ENCODE measurements at places on chromosomes 2 and 18.

GRCh38 chr2:191696001-191696400, 18.1 kb downstream of the NABP1 start:
- no peak for DNase-seq

- DNase-seq: no peak
These were observed 57.2 kb upstream of the SPOPL start for GRCh38 chr2:138444411-138444810.

DNA sequence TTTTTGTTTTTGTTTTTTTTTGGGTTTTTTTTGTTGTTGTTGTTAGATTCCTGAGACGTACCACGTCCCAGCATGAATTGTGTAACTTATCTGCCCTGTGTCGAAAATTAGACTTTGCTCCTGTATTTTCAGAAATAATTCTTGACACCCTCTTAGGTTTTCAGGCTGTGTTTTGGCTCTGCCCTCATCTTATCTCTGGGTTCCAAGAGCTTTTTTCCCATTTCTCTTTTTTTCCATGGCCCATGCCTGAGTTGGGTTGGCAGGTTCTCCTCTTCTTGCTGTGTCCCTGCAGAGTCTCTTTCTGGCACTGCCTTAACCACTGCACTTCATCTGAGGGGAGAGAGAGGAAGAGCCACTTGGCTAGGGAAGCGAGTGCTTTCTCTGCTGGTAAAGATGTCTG, 42.4 kb downstream of the CTIF start:
- no peak for DNase-seq

DNA sequence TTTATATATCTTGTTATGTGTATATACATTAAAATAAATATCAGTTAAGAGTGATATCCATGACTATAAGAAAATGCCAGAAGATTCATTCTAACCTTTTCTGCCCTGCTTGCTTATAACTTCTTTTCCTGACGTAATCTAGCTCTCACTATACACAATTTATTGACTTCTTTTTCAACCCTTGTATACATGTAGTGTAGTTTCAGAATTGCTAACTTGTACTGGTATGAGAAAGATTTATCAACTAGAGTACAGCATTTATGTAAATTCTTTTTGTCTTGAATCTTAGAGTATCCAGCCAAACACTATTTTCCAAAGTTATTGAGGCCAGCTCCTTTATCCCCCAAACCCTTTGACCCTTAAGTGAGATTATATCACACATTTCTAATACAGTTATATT, 798.0 kb upstream of the RAB6C start:
- DNase-seq: no peak

DNA sequence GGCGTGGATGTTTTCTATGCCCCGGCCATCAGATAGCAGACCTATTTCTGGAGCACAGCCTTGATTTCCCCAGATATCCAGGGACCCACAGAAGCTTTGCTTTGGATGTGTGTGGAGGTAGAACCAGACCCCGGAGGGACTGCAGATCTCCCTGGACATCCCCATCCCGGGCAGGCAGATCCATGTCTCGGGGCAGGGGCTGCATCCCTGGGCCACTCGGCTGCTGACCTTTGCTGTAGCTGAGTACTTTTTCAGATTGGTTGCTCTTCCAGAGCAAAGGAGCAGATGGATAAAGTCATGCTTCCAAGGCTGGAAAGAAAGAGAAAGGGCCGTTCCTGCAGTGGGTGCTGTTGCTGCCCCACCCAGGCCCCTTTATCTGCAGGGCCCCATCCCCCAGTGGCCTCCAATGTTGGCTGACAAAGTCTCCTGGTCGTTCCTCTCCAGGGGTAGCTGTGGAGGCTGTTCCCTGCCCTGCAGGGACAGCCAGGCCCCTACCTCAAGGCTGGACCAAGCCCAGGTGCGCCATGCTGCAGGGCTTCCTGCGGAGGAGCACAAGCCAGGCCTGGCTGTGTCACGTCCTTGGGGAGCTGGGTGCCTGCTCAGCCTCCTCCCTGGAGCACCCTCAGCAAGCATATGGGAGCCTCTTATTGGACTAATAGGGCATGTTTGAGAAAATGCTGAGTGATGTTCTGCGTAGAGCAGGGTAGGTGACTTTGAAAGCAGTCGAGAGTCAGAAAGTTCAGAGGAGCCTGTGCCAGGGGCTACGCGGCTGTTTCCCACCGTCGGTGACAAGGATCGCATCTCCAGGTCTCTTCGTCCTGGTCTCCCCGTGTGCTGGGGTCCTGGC, 68.4 kb downstream of the TPO start:
- DNase-seq: no peak

DNA sequence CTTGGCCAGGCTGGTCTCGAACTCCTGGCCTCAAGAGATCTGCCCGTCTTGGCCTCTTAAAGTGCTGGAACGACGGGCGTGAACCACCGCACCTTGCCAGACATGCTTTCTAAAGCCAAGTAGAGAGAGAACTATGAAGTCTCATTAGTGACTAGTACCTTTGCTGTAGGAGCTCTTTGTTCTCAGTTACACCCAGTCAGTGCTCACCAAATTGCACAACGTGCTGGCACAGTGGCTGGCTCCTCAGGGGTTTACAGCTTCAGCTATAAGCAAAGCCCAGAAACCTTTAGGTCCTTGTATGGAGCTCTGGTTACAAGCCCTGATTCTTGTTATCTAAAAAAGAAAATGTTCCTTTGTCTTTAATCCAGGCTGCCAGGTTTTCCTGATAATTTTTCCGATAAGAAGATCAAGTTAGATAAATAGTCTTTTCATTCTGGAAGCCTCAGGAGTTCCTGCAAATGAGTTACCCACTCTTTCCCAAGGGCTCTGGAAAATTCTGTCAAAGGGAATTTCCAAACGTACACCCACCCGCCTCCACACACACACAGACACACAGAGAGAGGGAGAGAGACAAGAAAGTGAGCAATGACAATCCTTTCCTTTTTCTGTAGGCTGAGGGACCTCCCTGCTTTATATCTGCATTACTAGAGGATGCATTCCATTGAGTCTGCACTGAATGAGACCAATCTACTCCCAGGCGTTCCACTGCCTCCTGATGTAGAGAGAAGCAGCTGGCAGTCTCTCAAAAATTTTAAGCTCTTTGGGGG, 100.2 kb upstream of the CSRNP3 start:
- no peak for DNase-seq

GRCh38 chr2:162928356-162928755, 89.8 kb upstream of the KCNH7 start:
- no peak for DNase-seq

- DNase-seq: peak; percentile 60
These were observed 11.6 kb upstream of the EIF2AK2 start for GRCh38 chr2:37168217-37168981.

DNA sequence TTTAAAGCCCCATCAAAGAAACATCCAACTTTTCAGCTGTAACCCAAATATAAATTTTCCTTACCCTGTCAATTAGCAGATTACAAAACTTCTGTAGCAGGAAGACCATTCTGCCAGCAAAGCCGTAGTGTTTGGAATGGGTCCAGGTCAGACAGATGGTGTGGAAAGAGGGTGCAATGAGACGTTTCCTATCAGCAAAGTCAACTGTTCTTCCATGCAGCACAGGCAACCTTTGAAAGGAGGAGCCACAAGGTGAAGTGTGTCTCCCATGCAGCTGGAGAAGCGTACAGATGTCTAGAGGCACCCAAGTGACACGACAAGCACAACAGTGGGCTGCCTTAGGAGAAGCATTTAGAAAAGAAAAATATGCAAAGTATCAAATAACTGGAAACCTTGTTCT, 83.7 kb downstream of the SP3 start:
- peak; percentile 67 for DNase-seq

DNA sequence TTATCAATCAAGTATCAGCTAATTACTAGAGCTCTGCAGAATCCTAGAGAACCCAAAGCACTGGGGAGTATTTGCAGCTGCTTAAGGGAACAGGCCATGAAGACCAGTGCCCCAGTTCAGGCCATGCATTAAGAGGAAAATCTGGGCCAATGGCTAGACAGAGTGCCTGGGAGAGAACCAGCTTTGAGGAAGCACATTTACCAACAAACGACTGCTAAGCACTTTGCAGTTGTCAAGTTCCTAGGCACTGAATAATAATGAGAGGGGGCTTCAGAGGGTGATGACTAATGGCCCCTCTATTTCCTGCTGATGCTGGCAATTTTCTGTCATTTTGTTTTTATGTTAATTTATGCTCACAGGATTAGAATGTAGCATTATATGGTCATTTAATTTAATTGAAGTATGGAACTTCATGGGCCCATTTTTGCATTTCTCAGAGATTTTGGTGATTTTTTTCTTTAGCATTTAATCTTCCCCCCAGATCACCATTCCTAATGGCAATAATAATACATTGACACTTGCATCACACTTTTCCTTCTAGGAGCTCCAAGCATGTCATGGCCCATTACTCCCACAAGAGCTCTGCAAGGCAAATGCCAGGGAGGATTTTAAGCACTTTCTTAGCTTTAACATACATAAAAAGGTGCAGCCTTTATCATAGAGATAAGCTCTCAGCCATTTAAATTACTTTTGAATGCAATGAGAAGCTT, 147.7 kb upstream of the SPATS2L start:
- no peak for DNase-seq

DNA sequence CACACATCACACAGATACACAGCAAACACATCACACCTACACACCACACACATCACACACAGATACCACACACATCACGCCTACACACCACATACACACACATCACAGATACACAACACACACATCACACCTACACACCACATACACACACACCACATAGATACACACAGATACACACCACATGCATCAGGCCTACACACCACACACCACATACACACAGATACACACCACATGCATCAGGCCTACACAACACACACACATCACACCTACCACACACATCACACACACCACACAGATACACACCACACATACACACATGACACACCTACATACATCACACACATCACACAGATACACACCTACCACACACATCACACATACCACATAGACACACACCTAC, 158.8 kb downstream of the NDUFA10 start:
- DNase-seq: no peak

GRCh38 chr2:187547353-187547979, 6.8 kb downstream of the TFPI start:
- DNase-seq: no peak

DNA sequence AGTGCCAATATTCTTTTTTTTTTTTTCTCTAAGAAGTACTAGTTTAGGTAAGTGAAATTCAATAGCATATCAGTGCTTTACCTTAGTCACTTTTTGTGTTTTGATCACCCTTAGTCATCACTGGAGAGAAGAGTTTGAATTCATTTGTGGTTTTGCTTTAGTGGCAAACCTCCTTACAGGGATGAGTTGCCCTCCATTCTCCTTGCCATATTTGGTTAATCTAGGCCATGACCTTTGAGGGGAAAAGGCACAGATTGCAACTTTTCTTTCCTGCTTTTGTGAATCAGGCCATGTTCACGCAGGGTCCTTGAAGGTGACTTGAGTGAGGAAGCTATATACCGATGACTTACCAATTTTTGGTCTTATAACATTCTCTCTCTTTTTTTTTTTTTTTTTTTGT, 34.4 kb downstream of the PLEKHA3 start:
- no peak for DNase-seq

DNA sequence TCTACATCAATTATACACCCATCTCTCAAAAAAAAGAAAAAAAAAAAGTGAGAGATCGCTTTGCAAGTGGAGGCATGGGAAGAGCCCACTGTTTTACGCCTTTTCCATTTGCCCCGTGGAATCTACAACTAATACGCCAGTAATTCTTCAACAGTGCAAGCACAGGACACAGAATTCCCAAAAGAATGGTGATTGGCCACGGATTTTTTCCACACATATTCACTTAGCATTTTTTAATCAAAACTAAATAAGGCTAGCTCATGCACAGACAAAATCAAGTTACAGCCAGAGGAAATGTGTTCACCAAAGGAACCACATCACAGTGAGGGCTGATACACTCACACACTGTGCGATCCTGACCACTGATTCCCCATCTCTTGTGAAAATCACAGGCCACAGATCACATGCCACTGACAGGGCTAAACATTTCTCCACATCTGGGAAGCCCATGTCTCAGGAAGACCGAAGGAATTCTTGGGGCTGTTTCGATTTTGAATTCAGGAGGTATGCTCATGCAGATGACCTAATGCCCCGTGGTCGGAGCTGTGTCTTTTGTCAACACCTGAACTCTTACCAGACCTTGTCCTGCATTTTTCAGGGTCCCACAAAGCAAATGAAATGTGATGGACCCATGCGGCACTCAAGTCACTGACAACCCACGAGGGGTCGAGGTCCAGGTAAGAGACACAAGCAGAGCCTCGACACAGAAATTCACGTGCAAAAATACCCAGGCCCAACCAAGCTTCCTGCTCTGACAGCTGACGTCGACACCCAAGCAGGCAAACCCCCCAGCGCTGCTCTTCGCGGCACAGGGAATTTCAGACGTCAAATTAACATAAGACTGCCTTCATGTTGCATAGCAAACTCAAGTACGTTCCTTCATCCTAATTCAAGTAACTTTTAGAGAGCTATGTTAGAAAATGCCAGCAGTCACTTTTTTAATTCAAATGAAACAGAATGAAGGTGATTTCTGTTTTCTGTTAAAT, 69.6 kb downstream of the ZNF516 start:
- DNase-seq: no peak

DNA sequence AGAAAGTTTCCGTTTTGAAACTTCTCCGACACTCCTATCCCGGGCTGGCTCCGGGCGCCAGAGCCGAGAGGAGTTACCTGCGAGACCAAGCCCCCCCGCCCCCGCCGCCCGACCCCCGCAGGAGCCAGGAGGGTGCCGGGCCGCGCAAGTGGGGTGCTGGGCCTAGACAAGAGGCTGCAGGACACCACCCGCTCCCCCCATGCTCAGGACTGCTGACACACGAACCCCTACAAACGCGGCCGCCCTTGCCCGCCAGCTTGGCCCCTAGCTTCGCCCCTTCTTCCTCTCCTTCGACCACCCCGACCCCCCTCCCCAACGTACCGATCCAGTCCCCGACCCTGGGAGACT, 497 bp downstream of the PLA2R1 start:
- no peak for DNase-seq

DNA sequence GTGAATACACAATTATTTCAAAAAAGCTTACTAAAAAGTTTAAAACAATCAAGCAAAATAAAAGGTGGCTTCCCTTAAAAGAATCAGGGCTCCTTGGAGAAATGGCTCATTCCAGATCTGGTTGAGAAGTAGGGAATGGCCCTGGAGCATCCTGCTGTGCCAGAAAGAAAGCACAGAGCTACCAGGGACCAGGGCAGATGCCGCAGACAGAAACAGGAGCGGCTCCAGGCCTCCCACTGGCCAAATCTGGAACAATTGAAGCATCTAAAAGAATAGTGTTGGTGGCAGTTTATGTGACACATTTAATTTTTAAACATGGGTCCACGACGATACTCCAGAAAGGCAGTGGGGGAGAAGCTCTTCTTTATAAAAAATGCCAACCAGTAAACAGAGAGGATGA, 75.5 kb downstream of the GBX2 start:
- no peak for DNase-seq

- no peak for DNase-seq
These were observed 71.0 kb downstream of the HS1BP3 start for GRCh38 chr2:20579866-20580265.

Measured in OCI-LY7 (cell line).